ENCODE measurements at places on chromosomes 3 and 15. TPM values are rescaled to one million over a fixed set of nuclear protein-coding genes. Genes with fewer than 3 reads are reported as not detected.

P4HTM gene
- total RNA-seq: 44.5 TPM

SH3BP5 gene
- 19.4 TPM for total RNA-seq

MKRN2 gene
- 20.3 TPM for total RNA-seq

CTDSPL gene
- total RNA-seq: 8.5 TPM

COL7A1 gene
- 1.1 TPM for total RNA-seq

SHQ1 gene
- 30.7 TPM for total RNA-seq

DNA sequence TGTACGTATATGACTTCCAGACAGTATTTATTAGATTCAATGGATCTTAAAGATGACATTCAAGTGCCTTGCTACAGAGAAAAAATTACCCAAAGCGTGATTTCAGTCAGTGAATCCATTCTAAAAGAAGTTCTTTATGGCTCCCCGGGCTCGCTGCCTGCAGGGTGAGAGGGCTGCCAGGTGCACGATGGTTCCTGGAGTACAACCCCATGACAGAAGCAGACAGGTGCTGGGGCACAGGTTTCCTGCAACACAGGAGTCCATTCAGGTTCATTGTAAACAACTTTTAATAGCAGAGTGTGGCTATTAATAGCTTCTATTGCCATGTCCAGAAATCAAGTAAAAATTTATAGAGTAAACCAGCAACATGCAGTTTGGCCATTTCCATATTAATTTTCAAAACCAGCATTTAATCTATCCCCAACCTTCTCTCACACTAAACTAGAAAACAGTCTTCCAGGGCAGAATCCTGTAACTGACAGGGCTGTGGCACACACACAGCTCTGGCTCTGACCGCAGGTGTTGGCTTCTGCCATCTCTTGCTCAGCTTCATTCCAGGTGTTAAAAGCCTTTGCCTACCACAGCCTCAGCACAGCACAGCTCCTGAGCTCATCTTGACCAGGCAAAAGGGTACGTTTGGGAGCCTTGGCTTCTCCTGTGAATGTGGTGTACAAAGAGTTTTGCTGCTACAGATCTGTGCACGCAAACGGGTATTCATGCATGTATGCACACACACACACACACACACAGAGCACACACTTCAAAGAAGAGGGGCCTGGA, 185.9 kb downstream of the MEX3B start:
- H3K27me3 ChIP-seq: no peaks in the 10 kb centered on the region
- H3K36me3 ChIP-seq: no peaks in the 10 kb centered on the region
- no peaks in the 10 kb centered on the region for H3K4me1 ChIP-seq
- no peak for DNase-seq

- H3K4me1 ChIP-seq: peaks cover 16% of the 10 kb centered on the region
- no peak for DNase-seq
- H3K4me3 ChIP-seq: no peak overlapping the region
- H3K27ac ChIP-seq: peak overlapping the region; percentile 6
Measured at GRCh38 chr3:47678446-47679338, 100.0 kb upstream of the CSPG5 start.

DNA sequence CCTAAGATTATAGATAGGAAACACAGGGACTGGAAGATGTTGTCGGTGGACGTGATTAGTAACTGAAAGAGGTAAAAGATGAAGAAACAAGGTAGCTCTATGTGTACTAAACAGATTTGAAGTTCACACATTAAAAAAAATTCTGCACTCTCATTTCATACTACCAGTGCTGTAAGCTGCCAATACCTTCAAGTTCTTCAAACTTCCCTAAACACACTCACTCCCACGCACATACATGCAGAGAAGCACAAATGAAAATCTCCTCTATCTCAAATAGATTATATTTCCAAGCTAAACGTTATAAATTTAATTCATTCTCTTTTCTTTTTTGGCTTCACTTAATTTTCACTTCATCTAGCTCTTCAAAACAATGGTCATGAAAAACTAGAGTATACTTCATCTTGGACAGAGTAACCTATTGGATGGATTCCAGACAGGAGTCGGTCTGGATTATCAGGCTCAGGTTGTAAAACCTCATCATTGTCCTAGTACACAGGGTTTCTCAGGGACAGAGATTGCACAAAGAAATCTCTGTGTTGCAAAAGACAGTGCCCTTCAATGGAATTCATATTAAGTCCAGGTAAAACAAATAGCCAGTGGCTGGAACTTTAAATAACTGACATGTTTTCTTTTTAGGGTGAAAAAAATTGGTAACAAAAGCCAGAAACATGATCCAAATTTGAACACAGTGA, 408.1 kb upstream of the ZNF385D start:
- no peak overlapping the region for H3K4me3 ChIP-seq
- H3K27me3 ChIP-seq: no peaks in the 10 kb centered on the region
- H3K4me1 ChIP-seq: no peaks in the 10 kb centered on the region
- H3K36me3 ChIP-seq: no peaks in the 10 kb centered on the region

- H3K27me3 ChIP-seq: peaks cover 14% of the 10 kb centered on the region
- DNase-seq: no peak
- H3K4me1 ChIP-seq: no peaks in the 10 kb centered on the region
- no peaks in the 10 kb centered on the region for H3K36me3 ChIP-seq
- no peak overlapping the region for H3K4me3 ChIP-seq
Measured at GRCh38 chr15:76071806-76072205, 12.0 kb downstream of the TMEM266 start.

DNA sequence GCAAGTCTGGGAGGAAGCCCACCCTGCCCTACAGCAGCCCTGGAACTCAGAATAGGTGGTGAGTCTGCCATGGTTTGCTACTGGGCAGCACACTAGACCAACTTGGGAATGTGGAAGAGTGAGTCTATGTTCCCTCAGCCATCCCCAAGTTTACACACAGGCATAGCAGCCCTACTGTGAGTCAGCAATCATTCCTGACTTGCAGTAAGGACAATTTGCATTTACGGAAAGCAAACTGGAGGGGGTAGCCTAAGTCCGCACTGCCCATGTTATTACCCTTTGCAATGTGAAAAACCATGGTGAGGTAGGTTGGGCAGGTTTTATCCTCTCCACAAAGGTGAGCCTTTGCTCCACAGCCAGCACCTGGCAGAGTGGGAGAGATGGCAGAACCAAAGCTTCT, 4.6 kb downstream of the TCTA start:
- H3K27ac ChIP-seq: peak overlapping the region; percentile 97
- no peaks in the 10 kb centered on the region for H3K27me3 ChIP-seq
- H3K4me1 ChIP-seq: peaks cover 66% of the 10 kb centered on the region

- peaks cover 18% of the 10 kb centered on the region for H3K4me1 ChIP-seq
- peaks cover 3% of the 10 kb centered on the region for H3K27me3 ChIP-seq
- no peaks in the 10 kb centered on the region for H3K36me3 ChIP-seq
- no peak overlapping the region for H3K4me3 ChIP-seq
- H3K27ac ChIP-seq: no peak overlapping the region
Measured at GRCh38 chr15:85276921-85277320, 103.5 kb upstream of the AKAP13 start.

DNA sequence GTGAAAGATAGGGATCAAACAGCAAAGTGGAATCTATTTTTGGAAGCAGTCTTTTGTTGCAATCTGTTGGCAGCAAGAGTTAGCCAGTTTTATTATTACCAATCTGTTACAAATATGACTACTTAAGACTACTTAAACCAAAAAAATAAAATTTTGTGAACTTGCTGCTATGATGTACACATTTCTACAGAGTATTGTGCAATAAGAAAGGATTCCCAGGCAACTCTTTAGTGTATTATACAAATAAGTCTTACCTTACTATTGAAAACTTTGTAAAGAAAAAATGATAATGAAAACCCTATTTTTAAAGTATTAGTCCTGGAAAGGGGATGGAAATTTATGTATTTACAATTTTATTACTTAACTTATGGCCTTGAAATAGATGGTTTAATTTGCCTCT, 44.7 kb downstream of the CADM2 start:
- no peak overlapping the region for H3K27ac ChIP-seq
- no peaks in the 10 kb centered on the region for H3K36me3 ChIP-seq
- no peaks in the 10 kb centered on the region for H3K27me3 ChIP-seq

DNA sequence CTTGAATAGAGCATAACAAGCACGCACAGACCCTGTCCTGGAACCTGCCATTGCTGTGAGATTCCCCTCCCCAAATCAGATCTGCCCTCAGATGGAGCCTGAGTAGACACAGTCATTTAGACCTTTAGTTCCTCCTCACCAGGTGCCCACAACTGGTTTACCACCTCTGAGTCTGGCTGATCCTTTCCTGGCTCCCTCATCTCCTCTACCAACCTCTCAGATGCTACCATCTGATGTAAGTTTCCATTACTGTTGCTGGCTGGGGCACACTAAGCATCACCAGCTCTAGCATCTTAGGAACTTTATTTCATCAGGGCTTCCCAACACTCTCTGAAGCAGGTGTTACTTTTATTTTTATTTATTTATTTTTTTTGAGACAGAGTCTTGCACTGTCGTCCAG, 288.3 kb downstream of the TLE3 start:
- H3K27ac ChIP-seq: no peak overlapping the region
- H3K4me3 ChIP-seq: no peak overlapping the region
- H3K4me1 ChIP-seq: peaks cover 18% of the 10 kb centered on the region
- H3K36me3 ChIP-seq: no peaks in the 10 kb centered on the region
- no peak for DNase-seq
- H3K27me3 ChIP-seq: peaks cover 13% of the 10 kb centered on the region

GRCh38 chr3:188179006-188179966, 25.3 kb downstream of the LPP start:
- H3K27me3 ChIP-seq: no peaks in the 10 kb centered on the region
- H3K36me3 ChIP-seq: peaks cover 21% of the 10 kb centered on the region
- no peak overlapping the region for H3K4me3 ChIP-seq
- H3K4me1 ChIP-seq: peaks cover 18% of the 10 kb centered on the region
- no peak overlapping the region for H3K27ac ChIP-seq
- DNase-seq: no peak

DNA sequence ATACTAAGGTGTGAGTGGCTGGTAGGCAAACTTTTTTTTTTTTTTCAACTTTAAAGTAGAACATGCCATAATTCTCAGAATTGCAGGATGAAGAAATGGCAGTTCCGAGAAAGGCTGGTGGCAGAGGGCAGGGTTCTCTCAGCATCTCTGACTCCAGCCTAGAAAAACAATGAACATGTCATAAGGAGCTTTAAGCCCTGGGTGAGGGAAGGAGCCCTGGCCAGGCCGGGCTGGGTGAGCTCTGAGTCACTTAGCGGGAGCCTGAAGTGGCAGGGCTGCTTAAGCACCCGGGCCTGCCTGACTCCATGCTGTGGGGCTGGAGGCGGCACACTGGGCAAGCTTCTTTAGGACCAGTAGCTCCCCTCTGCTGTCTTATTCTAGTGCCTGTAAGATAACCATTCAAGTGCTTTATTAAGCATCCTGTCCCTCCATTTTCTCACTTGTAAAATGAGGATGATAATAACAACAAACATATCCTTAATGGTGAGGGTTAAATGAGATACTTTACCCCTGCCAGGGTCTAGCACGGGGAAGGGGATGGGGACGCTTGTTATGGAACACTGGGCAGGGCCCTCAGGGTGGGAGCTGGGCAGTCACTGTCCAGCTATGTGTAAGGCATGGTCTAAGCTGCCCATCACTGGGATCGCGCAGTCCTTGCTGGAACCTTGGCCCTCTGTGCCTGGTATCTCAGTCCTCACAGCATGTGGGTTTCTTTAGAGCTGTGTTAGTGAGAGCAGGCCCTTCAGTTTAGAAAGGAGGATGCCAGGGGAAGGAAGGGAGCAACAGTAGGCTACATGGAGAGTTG, 18.4 kb downstream of the SMAD6 start:
- peaks cover 24% of the 10 kb centered on the region for H3K4me1 ChIP-seq
- peaks cover 21% of the 10 kb centered on the region for H3K27me3 ChIP-seq
- no peak overlapping the region for H3K4me3 ChIP-seq
- H3K27ac ChIP-seq: peak overlapping the region; percentile 64
- no peaks in the 10 kb centered on the region for H3K36me3 ChIP-seq
- peak; percentile 74 for DNase-seq

- DNase-seq: no peak
- H3K27ac ChIP-seq: no peak overlapping the region
- H3K4me1 ChIP-seq: no peaks in the 10 kb centered on the region
- no peaks in the 10 kb centered on the region for H3K27me3 ChIP-seq
Measured at GRCh38 chr15:46471096-46471495, 836.3 kb downstream of the SQOR start.

GRCh38 chr3:111776827-111777483, 82.1 kb upstream of the PHLDB2 start:
- no peaks in the 10 kb centered on the region for H3K27me3 ChIP-seq
- H3K27ac ChIP-seq: no peak overlapping the region
- H3K4me1 ChIP-seq: no peaks in the 10 kb centered on the region
- H3K4me3 ChIP-seq: no peak overlapping the region
- no peaks in the 10 kb centered on the region for H3K36me3 ChIP-seq

DNA sequence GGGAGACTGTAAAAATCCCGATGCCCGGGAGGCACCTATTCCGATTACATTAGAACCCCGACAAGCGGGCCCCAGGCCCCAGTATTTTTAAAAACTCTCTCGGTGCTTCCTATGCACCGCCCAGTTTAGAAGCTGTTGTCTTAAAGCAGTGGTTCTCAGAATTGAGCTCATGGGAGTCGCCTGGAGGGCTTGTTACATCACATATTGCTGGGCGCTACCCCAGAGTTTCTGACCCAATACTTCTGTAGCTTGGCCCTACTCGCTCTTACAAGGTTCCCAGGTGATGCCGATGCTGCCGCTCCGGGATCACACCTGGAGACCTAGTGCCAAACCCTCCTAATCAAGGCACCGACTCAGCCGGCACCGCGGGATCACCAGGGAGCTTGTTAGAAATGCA, 35.2 kb downstream of the CPN2 start:
- H3K27ac ChIP-seq: no peak overlapping the region
- H3K4me3 ChIP-seq: no peak overlapping the region
- DNase-seq: no peak
- peaks cover 30% of the 10 kb centered on the region for H3K4me1 ChIP-seq
- peaks cover 84% of the 10 kb centered on the region for H3K27me3 ChIP-seq

DNA sequence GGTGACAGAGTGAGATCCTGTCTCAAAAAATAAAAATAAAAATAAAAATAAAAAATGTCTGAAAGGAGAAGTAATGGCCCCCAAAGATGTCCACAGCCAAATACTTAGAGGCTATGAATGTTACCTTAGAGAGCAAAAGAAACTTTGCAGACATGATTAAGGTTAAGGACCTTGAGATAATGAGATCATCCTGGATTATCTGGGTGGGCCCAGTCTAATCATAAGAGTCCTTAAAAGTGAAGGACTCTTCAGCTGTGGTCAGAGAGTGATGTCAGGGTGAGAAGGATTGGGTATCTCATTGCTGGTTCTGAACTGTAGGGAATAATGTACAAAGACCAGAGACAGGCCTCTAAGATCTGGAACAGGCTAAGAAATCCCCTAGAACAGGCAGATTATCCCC, 84.9 kb upstream of the POU1F1 start:
- DNase-seq: no peak
- H3K36me3 ChIP-seq: no peaks in the 10 kb centered on the region
- H3K4me1 ChIP-seq: no peaks in the 10 kb centered on the region
- no peak overlapping the region for H3K4me3 ChIP-seq

- H3K27me3 ChIP-seq: peaks cover 14% of the 10 kb centered on the region
- no peaks in the 10 kb centered on the region for H3K4me1 ChIP-seq
- no peaks in the 10 kb centered on the region for H3K36me3 ChIP-seq
- H3K27ac ChIP-seq: no peak overlapping the region
- no peak for DNase-seq
Measured at GRCh38 chr15:93245661-93246042, 156.6 kb upstream of the RGMA start.
